ENCODE measurements at places on chromosomes 13 and 19.

DNA sequence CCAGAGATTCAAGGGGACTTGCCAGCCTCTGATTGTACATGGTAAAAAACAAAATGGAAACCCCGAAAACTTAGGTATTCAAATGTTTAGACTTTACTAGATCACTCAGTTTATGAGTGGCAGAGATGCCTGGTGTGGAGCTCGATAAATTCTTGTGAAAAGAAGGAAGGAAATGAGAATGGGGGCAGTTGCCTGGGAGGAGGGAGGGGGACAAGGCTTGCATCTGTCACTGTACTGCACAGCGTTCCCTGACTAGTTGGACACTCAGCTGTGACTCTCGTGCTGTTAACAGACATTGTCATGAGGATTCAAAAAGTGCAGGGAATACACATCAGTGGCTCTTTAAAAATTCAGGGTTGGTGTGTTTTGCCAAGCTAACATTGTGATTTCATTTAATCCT is 232.9 kb downstream of the ZIC5 start:
- DNase-seq: no peak

GRCh38 chr13:61144301-61144700 is 271.3 kb downstream of the PCDH20 start:
- no peak for DNase-seq

- no peak for DNase-seq
These were observed 1512.0 kb downstream of the SLITRK1 start for GRCh38 chr13:82370316-82370715.

- peak; percentile 9 for DNase-seq
These were observed 28.6 kb upstream of the SCEL start for GRCh38 chr13:77506874-77507273.

GRCh38 chr19:55947532-55947931 is at the start of gene NLRP8:
TSS of gene NLRP8 (plus strand) at chr19:55947832.
- no peak for DNase-seq
